ENCODE measurements at places on chromosomes 16 and 17.
A peak's percentile ranks its signal among the peaks of the same experiment; 100 is the strongest.

DNA sequence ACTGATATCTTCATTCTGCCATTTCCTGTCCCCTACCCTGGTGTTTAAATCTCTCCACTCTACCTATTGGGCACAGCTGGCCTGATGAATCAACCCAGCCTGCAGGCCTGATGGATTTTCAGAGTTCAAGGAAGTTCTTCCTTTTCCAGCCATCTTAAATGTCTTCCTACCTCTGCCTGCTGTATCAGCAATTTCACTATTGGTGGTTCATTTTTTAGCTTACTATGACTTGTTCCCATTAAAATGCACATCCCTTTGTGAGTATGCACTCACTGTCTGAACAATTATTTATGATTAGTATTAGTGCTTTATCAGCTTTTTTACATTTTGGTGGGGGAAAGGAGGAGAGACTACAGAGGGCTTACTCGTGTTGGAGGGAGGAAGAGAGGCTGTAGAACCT is 48.6 kb upstream of the CRHR1 start:
- no peak for DNase-seq

DNA sequence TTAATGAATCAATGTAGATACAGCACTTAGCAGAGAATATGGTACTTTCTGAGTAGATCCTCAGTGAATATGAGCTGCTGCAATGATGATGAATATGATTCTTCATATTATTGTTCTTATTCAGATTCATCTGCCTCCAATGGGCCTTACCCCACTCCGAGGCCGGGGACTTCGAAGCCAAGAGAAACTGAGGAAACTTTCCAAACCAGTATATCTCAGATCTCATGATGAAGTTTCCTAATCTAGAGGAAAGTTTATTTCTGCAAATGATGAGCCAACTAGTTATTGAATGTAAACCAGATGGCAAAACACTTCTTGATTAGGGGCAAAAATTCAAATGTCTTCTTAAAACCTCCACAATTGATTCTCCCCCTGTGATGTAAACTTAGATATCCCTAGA is 23.3 kb downstream of the LYRM1 start:
- DNase-seq = no peak

DNA sequence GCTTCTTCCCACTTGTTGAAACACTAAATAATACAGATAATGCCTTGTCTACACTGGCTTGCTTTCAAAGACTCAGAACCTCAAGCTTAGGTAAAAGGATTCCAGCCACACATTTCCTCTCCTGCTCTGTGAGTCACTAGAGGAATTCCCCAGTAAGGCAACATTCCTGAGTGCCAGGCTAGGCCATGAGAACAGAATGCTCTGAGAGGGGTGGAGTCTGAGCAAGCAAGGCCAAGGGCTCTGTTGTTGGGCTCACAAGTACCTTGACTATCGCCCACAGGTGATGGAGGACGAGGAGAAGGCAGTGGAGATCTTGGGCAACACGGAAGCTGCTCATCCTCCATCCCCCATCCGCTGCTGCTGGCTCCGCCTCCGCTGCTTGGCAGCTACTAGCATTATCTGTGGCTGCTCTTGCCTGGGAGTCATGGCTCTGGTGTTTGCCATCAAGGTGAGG is 6.7 kb upstream of the PHKG2 start:
- no peak for DNase-seq

DNA sequence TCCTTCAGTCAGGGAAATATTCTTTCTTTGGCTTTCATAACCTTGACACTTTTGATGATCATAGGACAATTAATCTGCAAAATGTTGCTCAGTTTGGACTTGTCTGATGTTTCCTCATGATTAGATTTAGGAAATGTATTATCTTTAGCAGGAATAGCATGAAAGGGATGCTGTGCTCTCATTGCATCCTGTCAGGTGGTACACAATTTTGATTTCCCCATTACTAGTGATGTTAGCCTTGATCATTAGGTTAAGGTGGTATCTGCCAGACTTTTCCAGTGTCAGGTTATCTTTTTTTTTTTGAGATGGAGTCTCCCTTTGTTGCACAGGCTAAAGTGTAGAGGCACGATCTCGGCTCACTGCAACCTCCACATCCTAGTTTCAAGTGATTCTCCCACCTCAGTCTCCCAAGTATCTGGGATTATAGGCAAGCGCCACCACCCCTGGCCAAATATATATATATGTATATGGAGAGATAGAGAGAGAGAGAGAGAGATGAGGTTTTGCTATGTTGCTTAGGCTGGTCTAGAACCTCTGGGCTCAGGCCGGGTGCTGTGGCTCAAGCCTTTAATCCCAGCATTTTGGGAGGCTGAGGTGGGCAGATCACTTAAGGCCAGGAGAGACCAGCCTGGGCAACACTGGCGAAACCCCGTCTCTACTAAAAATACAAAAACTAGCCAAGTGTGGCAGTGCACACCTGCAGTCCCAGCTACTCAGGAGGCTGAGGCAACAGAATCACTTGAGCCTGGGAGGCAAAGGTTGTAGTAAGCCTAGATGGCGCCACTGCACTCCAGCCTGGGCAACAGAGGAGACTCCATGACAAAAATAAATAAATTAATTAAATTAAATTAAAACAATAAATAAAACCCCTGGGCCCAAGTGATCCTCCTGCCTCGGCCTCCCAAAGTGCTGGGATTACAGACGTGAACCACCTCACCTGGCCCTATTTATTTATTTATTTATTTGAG is 15.8 kb upstream of the CAVIN1 start:
- DNase-seq = no peak

- DNase-seq = no peak
These were observed 3.7 kb upstream of the CDK3 start for GRCh38 chr17:75996665-75997590.

- no peak for DNase-seq
These were observed 6.3 kb upstream of the MMP28 start for GRCh38 chr17:35801583-35802224.

DNA sequence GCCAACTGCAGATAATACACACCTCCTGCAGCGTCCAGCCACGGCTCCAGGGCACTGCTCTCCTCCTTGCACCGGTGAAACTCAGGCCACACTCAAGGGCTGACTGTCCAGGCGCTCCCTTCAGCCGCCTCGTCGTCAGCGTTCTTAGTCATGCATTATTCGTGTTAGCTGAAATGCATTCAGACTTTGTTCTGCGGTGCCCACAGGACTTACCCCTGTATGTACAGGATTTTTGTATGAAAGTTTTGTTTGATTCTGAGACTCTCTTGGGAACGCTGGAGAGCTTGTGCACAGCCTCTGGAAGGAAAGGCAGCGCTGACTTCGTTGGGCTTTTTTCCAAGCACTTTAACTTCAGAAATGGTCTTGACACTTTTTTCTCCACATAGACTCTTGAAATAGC is 22.1 kb downstream of the CIBAR2 start:
- no peak for DNase-seq

GRCh38 chr17:3667366-3668278 is 756 bp downstream of the TAX1BP3 start:
- DNase-seq = no peak

- no peak for DNase-seq
These were observed 126.9 kb upstream of the HS3ST2 start for GRCh38 chr16:22687031-22687530.

DNA sequence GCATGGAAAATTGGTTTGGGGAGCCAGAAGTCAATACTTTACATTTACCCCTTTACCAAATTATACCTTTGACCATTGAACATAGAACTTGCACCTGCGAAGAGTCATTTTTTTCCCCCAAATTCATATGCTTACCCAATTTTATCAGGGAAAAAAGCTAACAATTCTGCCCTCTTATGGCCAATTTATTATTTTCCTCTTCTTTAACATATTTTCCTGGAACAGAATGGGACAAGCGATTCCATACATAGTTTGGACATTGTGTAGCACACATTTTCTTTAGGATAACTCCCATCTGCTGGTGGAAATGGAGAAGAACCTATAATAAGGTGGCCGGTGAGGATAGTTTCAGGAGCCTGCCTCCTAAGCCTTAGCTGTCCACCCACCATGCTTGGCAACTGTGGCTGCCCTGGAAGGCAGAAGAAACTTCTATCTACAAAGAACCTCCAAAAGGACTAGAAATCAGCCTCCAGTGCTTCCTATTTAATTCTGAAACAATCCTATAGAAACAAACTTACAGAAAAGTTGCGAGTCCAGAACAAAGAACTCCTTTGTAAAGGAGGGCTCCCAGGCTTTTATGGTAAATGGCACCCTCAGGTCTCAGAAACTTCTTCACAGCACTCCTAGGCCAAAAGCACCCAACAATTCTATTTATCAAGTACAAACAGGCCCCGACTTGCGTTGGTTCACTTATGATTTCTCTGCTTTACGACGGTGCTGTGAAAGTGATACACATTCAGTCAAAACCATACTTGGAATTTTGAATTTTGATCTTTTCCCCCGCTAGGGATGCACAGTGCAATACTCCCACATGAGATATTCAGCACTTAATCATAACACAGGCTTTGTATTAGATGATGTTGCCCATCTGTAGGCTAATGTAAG is 64.1 kb upstream of the CACNG4 start:
- DNase-seq = peak; percentile 12
